SK-MEL-5 (cell line): ENCODE measurements at places on chromosomes 7 and 10.

DNA sequence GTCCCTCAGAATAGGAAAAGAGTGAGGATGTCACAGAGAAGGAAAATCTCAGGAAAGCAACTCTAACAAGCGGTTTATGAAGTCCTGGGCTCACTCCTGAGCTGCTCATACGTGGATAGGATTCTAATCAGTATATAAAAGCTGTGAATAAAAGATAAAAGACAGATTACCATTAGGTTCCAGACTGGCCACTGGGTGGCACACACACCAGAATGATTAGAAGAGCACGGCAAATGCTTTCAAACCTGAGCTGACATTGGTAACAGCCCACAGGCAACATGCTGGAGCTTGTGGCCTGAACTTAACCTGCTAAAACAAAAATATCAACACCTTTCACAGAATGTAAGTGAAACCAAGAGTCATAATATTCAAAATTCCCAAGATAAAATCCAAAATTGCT lies 370.8 kb downstream of the GRID1 start:
- peak; percentile 59 for DNase-seq

DNA sequence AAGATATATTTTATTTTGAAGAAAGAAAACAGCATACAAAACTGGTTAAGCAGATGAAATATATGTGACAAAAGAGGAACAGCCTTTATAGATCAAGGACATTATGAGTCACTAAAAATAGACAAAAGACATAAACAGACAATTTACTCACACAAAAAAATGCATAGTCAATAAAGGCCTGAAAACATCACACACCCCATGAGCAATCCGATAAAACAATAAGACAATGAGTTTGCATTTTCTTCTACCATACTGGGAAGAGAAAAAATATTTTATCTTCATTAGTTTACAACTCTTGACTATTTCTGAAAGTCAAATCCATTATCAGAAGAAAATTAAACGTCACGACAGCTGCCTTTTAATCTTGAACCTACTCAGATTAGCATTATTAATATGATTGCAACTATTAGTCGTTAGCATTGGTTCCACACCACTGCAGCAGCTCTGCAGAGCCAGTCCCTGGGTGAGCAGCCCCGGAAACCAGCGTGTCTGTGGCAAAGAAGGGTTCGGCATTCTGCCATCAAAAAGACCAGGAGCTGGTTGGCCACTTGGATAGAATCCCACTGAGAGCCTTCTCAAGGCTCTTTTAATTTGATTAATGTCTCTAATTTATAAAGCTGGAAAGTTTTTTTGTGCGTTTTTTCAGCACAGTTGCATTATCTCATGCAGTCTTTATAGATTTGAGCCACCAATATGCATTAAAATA lies 305.4 kb upstream of the SHH start:
- no peak for DNase-seq

DNA sequence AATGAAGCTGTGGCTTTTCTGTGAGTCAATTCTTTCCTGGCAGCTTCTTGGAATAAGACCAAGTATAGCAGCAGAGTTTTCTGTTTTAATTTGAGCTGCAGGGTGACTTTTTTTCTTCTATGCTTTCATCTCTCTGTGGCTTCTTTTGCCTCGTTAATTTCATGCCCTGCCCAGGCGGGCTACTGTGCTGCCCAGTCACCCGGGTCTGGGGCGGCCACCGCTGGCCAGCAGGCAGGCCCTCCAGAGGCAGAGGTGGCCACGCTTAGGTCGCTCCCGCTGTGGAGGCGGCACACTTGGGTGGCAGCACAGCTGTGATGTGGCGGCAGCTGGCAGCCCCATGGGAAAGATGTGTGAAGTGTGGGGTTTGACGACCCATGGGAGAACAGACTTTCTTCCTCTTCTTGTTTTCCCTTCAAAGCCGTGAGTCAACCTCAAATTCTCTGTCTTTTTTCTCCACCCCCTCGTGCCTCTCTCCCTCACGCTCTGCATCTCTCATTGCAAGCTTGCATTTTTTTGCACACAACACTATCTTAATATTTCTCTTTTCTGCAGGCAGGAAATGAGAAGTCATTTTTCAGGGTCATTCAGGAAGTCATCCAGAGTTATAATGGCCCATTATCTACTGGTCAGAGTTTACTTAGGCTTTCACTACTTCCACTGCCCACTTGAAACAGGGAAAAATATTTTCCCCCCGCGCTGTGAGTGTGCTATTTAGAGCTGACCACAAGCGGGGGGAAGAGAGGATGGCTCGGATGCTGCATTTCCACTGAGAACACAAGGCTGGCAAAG lies 67.8 kb downstream of the EGFR start:
- peak; percentile 45 for DNase-seq

DNA sequence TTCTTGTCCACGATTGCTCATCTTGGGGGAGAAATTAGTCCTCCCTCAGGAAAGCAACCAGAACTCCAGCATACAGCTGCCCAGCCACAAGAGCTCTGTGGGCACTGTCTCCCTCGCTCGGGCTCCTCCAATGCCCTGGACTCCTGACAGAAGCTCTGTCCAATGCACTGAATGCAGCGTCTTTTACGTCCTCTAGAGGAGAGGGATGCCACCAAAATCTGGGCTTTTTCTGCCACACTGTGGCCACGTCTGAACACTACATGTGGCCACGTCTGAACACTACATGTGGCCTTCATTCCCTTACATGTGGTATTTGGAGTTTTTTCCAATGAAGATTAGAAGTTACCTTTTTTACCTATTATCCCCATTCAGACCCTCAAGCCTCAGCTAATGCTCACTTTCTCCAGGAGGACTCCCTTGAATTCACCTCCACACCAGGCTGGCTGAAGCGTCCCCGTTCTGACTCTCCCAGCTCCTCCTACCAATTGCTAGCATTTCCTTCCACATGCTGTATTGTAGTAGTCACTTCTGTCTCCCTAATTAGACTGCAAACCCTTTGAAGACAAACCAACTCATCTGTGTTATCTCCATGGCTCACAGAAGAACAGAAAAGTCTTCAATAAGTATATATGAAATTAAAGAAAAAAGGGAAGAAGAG lies 134.3 kb upstream of the PDE1C start:
- peak; percentile 93 for DNase-seq

GRCh38 chr10:27947540-27947939 lies 51.3 kb downstream of the ODAD2 start:
- DNase-seq = no peak

DNA sequence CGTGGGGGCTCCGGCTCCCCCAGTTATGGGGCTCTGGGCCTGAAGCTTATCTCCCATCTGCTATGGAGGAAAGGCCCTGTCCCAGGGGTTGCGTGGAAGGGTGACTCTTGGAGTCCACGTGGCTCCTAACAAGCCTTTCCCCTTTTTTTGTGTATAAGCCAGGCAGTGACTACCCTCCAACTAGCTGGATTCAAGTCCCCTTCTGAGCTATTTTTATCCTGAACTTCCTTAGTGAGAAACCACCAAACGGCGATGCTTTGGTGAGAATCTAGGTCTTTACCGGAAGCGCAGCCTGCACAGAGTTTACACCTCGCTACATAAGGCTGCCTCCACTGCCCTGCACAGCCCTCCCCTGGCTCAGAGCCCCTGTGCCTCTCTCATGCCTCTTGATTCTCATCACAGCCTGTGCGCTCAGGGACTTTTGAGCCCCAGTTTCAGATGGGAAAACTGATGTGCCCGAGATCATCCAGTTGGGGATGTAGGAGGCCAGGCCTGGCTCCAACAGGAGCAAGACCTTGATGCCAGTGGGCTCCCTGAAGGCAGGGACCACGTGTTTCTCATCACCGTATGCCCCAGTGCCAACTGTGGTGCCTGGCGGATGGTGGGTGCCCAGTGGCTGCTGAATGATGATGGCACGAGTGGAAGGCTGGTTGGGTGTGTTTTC lies 102.3 kb upstream of the PPIF start:
- no peak for DNase-seq

DNA sequence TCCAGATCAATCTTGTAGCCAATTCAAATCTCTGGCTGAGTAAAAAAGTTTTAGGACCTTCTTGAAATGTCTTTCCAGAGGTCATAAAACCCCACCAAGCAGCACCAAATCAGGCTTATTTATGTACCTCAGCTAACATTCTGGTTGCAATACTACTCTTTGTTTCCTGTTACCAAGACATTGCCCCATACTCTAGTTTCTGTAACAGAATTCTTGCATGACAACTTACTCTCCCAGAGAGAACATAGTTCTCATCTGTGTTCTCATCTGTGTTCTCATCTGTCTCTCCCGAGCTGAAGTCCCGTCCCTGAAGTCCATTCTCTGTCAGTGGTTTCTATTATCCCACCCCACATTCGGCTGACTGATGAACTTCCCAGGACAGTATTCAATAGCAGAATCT lies 1285.1 kb downstream of the XPNPEP1 start:
- no peak for DNase-seq

DNA sequence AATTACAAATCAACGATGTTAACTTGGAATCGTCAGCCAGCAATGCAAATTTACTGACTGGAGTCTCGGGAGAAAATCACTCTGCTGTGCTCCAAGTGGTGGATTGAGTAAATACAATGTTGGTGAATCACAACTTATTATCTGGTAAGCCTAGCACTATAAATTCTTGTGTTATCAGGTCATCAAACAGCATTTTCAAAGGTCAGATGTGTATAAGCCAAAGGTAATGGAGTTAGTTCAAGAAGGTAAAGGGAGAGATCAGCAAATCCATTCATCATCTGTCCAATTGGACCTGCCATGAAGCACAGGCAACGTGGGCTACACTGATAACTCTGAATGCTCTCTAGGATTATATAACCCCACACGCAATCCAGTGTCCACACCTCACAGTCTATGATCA lies 13.9 kb downstream of the CUBN start:
- no peak for DNase-seq

DNA sequence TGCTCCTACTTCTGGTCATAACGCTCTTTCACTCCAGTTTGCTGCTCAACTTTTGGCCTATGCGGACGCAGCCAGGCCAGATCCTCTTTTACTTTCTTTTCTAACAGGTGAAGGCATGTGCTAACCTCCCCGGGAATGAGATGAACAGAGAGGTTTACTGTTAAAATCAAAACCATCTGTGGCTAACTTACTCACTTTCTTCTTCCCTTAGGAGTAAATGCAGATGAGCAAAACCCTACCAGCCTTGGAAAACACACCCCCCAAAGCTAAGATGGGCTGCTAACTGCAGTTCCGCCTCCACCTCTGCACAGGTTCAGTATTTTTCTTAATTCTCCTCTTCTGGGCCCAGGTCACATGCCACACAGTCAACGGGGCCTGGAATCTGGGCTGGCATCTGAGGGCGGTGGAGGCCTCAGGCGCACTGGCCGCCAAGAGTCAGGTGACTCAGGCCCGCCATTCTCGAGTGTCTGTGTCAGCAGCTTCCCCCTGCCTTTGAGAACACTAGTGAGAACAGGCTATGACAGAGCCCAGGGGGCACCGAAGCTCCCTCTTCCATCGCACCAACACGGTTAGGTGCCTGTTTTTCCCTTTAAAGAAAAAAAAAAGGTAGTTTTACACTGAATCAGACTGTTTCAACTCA lies 11.1 kb downstream of the FAM53B start:
- DNase-seq = peak; percentile 72
